ENCODE measurements at places on chromosomes 6 and 20. TPM values are rescaled to one million over a fixed set of nuclear protein-coding genes. Genes with fewer than 3 reads are reported as not detected.

DNA sequence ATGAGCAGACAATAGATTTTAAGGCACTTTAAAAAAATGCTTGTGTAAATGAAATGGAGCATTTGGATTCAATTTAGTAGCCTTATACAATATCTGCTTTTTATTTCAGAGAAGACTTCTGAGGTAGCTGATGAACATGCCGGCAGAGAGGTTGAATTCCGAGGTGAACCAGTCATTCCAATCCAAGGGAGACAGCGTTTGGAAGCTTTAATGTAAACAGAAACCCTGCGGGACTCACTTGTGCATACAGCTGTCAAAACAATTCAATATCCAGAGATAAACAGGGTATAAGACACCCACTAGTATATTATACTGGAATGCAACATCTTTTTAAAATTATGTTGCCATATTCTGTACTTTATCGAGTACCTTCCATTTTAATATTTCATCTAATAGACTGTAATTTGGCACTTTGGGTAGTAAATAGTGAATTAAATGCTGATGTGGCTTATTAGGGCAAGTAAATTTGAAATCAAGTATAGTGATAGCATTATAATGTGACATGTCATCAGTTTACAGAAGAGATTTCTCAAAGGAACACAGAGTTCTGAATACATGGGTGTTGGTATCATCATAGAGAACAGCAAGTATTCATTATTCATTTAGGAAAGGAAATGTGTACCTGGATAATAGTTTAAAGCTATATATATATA, 347.7 kb downstream of the PRKN start:
- no peaks in the 10 kb centered on the region for H3K4me1 ChIP-seq
- no peak overlapping the region for H3K4me3 ChIP-seq
- no peaks in the 10 kb centered on the region for H3K36me3 ChIP-seq

DNA sequence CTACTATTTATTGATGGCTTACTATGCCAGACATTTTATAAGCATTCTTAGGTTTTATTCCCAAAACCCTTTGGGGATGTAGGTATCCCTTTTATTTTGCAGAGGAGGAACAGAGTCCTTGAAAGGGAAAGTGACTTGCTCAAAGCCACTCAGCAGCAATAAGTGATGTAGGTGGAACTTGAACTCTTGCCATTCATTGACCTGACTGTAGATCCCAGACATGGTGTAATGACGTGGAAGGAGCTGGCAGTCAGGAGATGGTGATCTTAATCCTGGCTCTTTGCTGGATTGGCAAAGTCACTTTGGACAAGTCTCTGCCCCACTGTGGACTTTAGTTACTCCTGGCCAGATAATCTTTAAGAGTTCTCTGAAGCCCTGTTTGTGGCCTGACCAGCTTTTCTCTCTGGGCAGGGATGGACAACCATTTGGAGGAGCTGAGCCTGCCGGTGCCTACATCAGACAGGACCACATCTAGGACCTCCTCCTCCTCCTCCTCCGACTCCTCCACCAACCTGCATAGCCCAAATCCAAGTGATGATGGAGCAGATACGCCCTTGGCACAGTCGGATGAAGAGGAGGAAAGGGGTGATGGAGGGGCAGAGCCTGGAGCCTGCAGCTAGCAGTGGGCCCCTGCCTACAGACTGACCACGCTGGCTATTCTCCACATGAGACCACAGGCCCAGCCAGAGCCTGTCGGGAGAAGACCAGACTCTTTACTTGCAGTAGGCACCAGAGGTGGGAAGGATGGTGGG, 1.6 kb downstream of the DBNDD2 start:
- no peaks in the 10 kb centered on the region for H3K36me3 ChIP-seq
- H3K4me3 ChIP-seq: no peak overlapping the region
- no peaks in the 10 kb centered on the region for H3K27me3 ChIP-seq
- H3K27ac ChIP-seq: no peak overlapping the region
- peaks cover 12% of the 10 kb centered on the region for H3K4me1 ChIP-seq

DNA sequence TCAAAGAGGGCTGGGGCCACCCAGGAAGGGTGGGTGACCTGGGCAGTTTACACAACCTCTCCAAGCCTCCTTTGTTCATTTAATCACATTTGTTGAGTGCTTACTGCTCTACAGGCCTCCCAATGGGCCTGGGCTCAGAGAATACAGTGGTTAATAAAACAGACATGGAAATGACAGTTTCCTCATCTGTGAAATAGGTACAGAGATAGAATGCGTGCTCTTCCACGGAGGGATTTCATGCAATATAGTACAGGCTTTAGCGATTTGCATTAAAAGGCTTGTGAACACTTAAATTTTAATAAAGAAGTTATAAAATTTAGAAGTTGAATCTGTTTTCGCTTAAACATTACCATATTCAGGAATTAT, 802 bp upstream of the FERMT1 start:
- H3K27me3 ChIP-seq: peaks cover 47% of the 10 kb centered on the region
- DNase-seq: no peak
- H3K27ac ChIP-seq: no peak overlapping the region
- peaks cover 7% of the 10 kb centered on the region for H3K4me1 ChIP-seq

DNA sequence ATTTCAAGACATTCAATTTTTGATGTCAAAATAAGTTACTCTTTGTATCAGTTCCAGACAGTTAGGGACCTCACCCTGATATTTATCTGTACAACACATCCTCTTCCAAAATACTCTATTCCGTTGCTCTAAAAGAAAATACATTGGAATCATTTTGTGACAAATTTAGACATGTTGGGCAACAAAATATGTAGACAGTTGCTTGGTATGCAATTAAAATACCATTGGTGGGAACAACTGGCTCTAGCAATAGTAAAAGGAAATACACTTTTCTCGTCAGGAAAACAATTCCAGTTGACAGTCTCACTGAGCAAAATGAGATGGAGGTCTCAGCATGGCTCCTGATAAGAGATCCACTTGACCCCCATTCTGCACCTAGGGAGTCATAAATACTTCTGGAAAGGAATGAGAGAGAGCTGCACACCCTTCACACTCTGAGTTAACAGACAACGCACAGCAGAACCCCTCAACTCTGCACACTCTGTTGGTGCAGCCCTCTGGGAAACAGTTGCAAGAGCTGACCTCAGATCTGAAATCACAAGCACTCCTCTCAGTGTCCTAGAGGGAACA, 171.3 kb upstream of the NT5E start:
- H3K4me1 ChIP-seq: no peaks in the 10 kb centered on the region
- no peaks in the 10 kb centered on the region for H3K36me3 ChIP-seq
- no peak overlapping the region for H3K27ac ChIP-seq

DNA sequence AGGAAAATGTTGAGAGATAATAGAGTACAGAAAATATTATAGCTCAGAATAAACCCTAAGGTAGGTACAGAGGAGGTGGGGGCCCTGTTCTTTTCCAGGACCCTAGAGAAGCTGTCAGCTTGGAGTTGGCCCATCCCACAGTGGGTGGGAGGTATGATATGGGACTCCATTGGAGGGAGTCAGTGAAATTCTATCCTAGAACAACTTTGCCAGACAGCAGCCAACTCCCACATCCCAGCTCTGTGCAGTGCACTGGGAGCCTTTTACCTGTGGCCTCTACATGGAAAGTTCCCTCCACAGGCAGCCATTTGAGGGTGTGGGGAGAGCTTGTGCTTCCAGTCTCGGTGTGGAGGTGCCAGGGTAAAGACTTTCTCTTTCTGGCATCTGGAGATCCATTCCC, 36.8 kb upstream of the CLIC5 start:
- no peak overlapping the region for H3K27ac ChIP-seq
- H3K4me1 ChIP-seq: no peaks in the 10 kb centered on the region
- no peak for DNase-seq
- H3K27me3 ChIP-seq: peaks cover 8% of the 10 kb centered on the region
- no peaks in the 10 kb centered on the region for H3K36me3 ChIP-seq

GRCh38 chr20:46056970-46057855, 28.2 kb downstream of the SLC12A5 start:
- peaks cover 37% of the 10 kb centered on the region for H3K27me3 ChIP-seq
- peak; percentile 21 for DNase-seq
- peaks cover 16% of the 10 kb centered on the region for H3K36me3 ChIP-seq
- peaks cover 38% of the 10 kb centered on the region for H3K4me1 ChIP-seq
- H3K4me3 ChIP-seq: peak overlapping the region; percentile 15

GRCh38 chr6:89750338-89750737, 69.3 kb downstream of the MDN1 start:
- no peak overlapping the region for H3K27ac ChIP-seq
- no peaks in the 10 kb centered on the region for H3K4me1 ChIP-seq
- H3K4me3 ChIP-seq: no peak overlapping the region
- H3K27me3 ChIP-seq: no peaks in the 10 kb centered on the region
- no peak for DNase-seq

DNA sequence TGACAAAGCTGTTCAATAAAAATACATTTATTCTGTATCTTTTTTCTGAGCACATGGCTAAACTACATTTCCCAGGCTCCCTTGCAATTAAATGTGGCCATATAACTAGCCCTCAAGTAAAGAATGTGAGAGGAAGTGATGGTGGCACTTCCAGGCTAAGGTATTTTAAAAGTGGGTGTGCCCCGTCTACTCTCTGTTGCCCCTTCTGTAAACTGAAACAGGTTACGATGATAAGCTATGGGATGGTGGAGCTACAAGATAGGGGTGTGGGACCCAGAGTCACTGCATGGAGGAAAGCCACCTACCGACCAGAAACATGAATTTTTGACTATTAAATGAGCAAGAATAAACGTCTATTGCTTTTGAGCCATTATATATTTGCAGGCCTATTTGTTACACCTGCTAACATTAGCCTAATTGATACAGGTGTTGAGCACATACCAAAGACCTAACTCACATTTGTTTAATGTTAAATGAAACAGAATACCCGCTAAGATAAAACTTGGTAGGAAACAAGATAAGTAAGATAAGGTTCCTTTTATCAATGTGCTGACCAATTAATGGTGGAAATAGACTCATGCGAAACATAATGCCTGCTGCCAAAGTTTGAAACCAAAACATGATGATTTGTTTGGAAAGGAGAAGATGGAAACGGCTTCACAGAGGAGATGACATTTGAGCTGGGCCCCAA, 3.1 kb downstream of the FYN start:
- H3K4me1 ChIP-seq: peaks cover 82% of the 10 kb centered on the region
- peak overlapping the region; percentile 95 for H3K27ac ChIP-seq
- H3K36me3 ChIP-seq: peaks cover 2% of the 10 kb centered on the region
- no peaks in the 10 kb centered on the region for H3K27me3 ChIP-seq

GRCh38 chr6:13550656-13551055, 23.7 kb upstream of the SIRT5 start:
- no peak overlapping the region for H3K27ac ChIP-seq
- H3K27me3 ChIP-seq: no peaks in the 10 kb centered on the region
- H3K4me1 ChIP-seq: no peaks in the 10 kb centered on the region
- H3K36me3 ChIP-seq: peaks cover 4% of the 10 kb centered on the region
- H3K4me3 ChIP-seq: no peak overlapping the region

DNA sequence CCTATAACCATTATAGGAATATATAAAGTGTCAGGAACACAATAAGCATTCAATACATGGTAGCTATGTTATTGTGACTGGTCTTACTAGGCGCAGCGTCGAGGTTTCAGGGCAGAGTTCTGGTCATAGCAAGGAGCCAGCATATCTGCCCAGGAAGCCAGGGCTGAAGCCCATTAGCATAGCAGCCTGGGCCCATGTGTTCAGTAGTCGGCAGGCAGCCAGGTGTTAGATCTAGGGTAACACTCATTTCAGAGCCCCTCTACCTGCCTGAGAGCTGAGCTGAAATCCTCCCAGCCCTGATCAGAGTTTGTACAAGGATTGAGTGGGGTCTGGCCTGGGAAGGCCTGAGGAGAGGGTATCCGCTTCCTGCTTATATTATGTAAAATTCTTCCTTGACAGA, 32.1 kb downstream of the C20orf173 start:
- no peak overlapping the region for H3K4me3 ChIP-seq
- DNase-seq: no peak
- peaks cover 9% of the 10 kb centered on the region for H3K4me1 ChIP-seq
- peaks cover 2% of the 10 kb centered on the region for H3K36me3 ChIP-seq

GRCh38 chr20:46893877-46894578, 615 bp upstream of the EYA2 start:
- H3K27me3 ChIP-seq: peaks cover 61% of the 10 kb centered on the region
- H3K4me1 ChIP-seq: peaks cover 3% of the 10 kb centered on the region
- no peak overlapping the region for H3K4me3 ChIP-seq
- H3K36me3 ChIP-seq: no peaks in the 10 kb centered on the region

The GNMT gene
- total RNA-seq: 1.9 TPM

The LY6G6F gene
- not detected for total RNA-seq

The NFS1 gene
- 25.5 TPM for total RNA-seq

The TBP gene
- 34.5 TPM for total RNA-seq

The IL20RA gene
- total RNA-seq: not detected

The BPIFB2 gene
- not detected for total RNA-seq

The PRL gene
- total RNA-seq: 0.57 TPM

The TINAG gene
- not detected for total RNA-seq

The HELZ2 gene
- 22.7 TPM for total RNA-seq

The TSPO2 gene
- not detected for total RNA-seq

Measured in naive thymus-derived CD8-positive, alpha-beta T cell (primary cell).